ENCODE measurements at places on chromosomes 3 and 15.

DNA sequence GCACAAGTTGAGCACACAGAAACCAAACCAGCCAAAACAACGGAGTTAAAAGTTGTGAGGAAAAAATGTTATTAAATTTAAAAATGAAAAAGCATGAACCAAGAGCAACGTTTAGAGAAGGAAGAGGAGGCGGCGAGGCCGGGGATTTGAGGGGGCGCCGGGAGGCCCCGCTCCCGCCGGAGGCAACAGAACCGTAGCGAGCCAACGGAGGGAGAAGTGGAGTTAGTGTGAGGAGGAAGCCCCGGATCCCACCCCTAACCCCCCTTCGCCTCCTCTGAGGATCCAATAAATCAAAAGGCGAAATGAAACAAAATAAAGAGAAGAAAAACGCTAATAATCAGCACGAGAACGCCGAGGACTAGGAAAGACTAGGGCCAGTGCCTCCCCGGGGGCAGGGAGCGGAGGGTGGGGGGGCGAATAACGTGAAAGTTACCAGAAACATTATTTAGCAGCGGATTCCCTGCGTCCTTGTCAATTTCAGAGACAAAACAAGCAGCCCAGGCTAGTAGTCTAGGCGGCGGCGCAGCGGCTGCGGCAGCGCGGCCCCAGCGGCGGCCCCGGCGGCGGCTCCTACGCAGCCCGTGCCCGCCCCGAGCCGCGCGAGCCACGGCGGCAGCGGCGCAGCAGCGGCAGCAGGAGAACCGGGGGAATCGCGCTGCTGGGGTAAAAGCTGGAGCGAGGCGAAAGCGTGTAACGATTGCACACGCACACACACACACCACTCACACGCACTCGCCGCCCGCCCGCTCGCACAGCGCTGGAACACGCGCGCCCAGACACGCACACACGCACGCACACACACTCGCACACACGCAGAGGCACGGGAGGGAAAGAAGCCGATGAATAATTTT, 1.7 kb downstream of the MEIS2 start:
- DNase-seq: no peak

DNA sequence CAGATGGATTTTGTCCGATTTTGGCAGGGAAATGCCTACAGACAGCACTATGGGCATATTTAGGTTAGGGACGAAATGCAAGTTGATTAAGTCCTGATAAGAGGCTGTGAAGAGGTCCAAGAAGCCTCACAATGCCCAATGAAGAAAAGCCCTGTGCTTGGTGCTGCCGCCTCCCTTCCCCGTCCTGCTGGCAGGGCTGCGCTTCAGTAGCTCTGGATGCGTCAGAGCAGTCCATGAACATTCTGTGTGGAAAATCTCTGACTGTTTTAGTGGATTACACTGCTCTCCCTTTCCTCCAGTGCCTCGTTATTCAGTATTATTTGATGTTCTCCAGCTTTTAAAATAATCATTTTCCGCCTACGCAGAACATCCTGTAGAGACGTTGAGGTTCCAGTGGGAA, 39.6 kb downstream of the MLH1 start:
- no peak for DNase-seq

GRCh38 chr3:138907539-138907938, 39.4 kb downstream of the FOXL2 start:
- DNase-seq: no peak

DNA sequence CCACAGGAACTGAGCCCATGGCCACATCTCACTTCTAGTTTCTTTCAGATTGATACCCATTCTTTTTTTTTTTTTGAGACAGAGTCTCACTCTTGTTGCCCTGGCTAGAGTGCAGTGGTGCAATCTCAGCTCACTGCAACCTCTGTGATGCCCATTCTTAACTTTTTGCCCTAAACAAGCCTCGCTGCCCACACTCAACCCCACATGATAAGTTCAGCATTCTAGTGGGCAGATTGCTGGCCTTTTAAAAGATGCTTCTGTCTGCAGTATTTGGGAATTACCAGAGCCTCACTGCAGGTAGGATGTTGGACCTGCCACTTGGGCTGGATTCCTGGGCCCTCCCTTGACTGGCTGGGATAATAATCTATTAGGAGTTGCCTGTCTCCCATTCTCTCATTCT, 51.0 kb downstream of the TRANK1 start:
- DNase-seq: no peak

DNA sequence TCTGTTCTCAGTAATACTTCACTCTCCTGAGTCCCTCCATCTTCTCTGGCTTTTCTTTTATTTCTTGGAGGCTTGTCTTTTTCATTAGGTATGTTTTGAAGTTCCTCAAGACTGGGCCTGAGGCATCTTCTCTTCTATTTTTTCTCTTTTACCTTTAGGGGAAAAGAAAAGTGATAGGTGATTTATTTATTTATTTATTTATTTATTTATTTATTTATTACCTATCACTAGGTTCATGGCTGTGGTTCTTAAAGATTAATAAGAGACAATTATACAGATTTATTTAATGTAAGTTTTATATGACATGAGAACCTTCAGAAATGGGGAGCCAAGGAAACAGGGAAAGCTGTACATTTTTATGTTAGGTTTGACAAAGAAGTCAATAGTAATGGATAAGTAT, 330.3 kb upstream of the RBMS3 start:
- no peak for DNase-seq

DNA sequence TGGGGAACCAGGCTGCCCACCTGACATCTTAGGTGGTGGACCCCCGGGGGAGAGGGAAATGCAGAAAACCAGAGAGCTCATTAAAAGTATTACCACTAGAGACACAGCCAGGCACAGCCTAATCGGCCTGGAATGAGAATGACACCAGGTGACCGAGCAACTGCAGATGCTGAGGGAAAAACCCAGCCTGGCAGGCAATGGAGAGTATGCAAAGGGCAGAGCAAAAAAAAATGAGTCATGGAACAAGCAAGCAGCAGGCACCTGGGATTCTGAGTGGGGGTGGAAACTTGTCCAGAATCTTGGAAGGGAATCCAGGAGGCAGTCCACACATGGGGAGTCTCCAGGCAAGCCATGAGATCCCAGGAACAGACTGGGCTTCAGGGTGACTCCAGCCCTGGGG, 183.7 kb upstream of the LRRN1 start:
- no peak for DNase-seq

DNA sequence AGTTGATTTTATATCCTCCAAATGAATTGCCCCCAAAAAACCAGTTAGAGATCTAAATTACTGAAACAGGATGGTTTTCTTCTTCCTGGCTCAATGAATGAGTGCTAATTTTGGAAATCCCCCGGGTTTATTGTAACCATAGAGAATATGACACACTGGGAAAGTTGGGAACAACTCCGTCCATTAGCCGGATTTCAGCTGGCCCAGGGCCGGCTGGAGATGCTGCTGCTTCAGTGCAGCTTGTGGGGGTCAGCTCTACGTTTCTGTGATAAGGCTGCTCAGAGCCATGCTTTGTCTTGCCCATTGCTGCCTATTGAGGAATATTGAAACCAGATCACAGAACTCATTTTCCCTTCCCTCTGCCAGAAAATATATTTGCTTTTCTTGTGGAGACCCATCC, 20.3 kb downstream of the GYG1 start:
- no peak for DNase-seq

DNA sequence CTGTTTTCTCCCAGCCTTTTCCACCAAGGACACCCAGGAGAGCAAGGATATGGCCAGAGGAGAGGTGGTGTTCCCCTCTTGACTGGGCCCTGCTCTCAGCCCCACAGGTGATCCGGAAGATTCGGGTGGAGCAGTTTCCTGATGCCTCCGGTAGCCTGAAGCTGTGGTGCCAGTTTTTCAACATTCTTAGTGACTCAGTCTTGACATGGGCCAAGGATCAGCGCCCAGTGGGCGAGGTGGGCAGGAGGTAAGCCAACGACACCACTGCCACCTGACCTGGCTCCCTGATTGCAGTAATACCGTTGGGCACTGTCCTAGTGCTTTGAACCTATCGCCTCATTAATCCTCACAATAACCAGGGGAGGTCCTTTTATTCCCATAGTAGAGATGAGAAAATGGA, 25.3 kb upstream of the SLC28A1 start:
- DNase-seq: no peak

GRCh38 chr15:89514596-89515406, 18.4 kb upstream of the RHCG start:
- DNase-seq: no peak

DNA sequence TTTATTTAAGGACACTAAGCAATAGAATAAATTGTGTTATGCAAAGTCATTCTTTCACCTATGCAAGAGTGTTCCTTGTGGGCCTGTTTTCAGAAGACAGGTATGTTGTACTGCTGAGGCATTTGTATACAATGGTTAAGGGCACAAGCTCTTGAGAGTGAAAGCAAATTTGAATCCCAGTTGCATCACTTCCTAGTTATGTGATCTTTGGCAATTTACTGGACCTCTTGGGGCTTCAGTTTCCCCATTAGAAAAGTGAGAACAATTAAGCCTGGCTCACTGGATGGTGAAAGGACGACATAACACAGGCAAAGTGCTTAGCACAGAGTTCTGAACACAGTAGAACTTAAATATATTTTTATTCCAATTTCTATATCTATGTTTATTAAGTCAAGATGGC, 117.4 kb downstream of the EFHB start:
- no peak for DNase-seq

DNA sequence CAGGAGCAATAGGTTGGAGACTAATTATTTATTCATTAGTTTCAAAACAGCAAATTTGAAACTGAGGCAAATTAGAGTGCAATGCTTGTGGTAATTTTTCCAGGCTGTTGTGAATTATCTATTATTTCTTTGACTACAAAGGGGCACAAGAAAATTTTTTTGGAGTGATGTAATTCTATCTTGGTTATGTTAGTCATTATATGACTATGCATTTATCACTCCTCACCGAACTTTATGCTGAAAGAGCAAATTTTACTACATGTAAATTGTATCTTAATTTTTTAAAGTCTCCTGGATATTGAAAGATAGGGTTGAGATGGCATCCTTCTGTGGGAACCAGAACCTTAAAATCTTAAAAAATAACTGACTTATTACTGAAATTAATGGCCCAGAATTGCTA, 320.0 kb upstream of the ROBO1 start:
- no peak for DNase-seq

DNA sequence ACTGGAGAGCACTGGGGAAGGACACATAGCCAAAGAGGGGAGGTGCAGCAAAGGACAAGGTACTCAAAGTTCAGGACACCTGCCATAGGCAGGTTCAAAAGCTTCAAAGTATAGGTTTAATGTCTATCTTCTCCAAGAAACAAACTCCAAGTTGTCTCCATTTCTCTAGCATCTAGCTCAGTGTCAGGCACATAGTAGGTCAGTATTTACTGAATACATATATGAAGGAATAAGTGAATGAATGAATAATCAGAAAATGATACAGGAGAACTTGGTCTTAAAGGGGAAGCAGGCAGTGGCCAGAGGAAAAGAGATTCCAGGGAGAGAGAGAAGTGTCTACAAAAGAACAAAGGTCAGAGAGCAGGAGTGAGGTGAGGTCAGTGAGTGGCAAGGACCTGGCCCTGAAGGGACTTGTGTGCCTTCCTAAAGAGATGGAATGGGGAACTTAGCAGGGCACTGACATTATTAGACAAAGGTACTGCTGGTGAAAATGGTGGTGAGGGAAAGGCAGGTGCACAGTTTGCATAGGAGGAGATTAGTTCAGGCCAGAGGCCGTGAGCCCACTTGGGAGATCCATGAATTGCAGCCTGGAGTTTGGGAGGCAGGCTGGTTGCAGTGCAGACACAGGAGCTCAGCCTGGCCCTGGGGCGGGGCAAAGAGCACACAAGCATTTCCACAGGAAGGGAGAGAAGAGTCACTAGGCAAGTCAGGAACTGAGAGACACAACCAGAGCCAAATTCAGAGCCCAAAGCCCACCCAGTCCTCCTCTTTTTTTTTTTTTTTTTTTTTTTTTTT, 21.4 kb downstream of the TBC1D2B start:
- DNase-seq: no peak

GRCh38 chr3:19526071-19526470, 377.8 kb downstream of the KCNH8 start:
- DNase-seq: no peak

All from thoracic aorta (tissue), 2 donors.